ENCODE measurements at places on chromosomes 4 and X.

- DNase-seq: no peak
These were observed 313.0 kb upstream of the SLC7A11 start for GRCh38 chr4:138555108-138555507.

DNA sequence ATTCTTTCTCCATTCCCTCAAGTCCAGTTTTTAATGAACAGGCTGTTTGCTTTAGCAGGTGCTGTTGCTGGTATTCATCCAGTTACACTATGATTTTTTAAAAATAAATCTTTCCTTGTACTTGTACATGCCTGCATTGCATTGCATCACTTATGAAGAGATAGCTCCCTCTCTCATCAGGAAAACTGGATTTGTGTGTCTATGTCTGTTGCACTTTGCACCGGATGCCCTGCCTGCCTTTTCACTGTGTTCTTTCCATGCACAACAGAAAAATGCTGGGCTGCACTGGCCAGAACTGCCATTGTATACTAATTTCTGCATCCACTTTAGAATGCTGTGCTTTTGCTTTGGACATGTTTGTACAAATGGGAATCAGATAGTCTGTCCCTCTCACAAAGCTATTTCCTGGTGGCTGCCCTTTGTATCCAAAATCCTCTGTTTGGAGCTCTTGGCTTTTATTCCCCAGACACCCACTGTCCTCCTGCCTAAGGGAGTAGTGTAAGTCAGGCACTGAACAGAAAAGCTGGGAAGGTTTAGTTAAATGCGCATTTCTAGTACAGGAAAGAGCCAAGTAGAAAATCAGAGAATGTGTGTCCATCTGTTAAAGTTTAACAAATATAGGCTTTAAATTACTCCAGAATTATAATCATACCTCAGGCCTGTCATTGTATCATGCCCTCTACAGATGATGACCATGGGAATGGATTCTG is 119.1 kb downstream of the MBNL3 start:
- no peak for DNase-seq

DNA sequence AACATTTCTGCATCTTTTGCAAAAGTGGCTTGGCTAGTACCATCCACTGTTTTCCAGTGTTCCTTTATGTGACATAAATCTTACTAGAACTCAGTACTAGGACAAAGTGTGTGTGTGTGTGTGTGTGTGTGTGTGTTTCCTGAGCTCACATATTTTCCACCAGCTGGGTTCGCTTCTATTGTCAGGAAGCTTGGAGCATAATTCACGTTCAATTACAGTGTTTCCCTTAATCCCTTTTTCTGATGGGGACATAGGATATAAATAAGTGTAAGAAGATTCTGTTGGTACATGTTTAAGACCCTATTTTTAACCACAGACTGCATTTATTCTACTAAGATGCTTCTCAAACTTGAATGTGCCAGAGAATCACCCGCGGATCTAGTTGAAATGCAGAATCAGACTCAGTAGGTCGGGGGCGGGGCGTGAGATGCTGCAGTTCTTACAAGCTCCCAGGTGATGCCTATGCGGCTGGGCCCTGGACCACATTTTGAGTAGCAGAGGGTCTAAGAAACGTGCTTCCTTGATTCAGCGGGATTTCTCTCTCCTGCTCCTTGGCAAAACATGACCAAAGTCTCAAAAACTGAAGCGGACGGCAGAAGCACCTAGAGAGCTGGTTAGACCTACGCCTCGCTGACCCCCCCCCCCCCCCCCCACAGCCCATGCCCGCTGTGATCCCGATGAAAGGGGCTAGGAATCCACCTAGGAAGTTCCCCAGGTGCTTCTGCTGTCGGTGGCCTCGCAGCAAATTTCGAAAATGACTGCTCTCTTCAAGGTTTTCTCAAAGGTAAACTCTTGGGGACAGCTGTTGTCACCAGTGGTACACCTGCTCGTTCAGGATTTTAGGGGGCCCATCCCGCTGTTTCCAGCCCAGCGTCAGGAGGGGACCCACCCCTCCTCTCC is 797 bp downstream of the CD99L2 start:
- peak; percentile 8 for DNase-seq

DNA sequence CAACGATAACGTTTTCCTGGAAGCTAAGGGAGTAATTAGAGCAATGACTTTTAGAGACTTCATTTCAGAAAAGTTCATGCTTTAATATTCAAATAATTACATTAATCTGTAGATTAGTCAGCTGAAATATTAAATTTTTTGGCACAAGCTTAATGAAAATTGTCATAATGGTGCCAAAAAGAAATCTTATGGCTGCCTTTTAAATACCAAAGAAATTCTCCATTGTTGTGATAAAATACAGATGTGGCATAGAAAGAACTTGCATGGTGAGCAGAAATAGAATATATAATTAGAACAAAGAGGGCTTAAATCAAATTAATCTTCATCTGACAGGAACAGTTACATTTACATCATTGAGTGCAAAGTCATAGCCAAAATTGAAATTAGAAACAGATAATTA is 263.5 kb downstream of the AFF2 start:
- no peak for DNase-seq

DNA sequence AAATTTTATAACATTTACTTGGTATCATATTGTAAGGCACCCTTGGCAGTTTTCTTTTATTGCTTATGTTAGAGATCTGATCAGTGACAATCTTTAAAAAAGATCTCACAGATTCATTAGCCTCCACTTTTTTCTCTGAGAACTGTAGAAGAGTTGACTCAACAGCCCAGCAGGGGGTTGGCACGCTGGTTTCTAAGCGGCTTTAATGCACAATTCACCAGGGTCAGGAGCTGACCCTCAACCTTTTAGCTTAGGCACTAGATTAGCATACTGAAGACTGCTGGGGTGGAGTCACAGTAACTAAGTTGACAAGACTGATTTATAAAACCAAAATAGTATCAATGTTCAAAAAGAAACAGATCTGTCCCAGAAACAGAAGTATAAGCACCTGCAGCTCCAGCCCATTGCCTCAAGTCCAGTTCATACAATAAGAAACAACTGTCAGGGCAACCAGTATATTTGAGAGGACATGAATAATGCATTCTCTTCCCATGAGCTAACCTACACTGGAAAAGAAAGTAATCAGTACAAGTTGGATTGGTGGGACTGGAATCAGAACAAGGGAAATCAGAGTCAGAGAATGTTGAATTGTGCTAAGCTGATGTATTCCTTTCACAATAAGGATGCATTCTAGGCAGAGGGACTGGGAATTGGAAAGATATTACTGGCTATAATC is 77.6 kb downstream of the PDE5A start:
- no peak for DNase-seq
